ENCODE measurements at places on chromosomes 7 and 10. TPM values are rescaled to one million over a fixed set of nuclear protein-coding genes. Genes with fewer than 3 reads are reported as not detected.

APBB1IP gene
- total RNA-seq, result not detected

NANOS1 gene
- total RNA-seq, result 54.2 TPM

MINDY3 gene
- 22.0 TPM for total RNA-seq

RTKN2 gene
- 11.7 TPM for total RNA-seq

CDC14C gene
- 0.15 TPM for total RNA-seq

CDHR3 gene
- total RNA-seq, result 1.5 TPM

METTL27 gene
- 0.55 TPM for total RNA-seq

GPR37 gene
- total RNA-seq, result 0.30 TPM

ANK3 gene
- 2.5 TPM for total RNA-seq

TRPV5 gene
- not detected for total RNA-seq

TRIL gene
- total RNA-seq, result 9.5 TPM

ASB15 gene
- not detected for total RNA-seq

NME8 gene
- total RNA-seq, result not detected

LRRD1 gene
- 0.05 TPM for total RNA-seq

DNA sequence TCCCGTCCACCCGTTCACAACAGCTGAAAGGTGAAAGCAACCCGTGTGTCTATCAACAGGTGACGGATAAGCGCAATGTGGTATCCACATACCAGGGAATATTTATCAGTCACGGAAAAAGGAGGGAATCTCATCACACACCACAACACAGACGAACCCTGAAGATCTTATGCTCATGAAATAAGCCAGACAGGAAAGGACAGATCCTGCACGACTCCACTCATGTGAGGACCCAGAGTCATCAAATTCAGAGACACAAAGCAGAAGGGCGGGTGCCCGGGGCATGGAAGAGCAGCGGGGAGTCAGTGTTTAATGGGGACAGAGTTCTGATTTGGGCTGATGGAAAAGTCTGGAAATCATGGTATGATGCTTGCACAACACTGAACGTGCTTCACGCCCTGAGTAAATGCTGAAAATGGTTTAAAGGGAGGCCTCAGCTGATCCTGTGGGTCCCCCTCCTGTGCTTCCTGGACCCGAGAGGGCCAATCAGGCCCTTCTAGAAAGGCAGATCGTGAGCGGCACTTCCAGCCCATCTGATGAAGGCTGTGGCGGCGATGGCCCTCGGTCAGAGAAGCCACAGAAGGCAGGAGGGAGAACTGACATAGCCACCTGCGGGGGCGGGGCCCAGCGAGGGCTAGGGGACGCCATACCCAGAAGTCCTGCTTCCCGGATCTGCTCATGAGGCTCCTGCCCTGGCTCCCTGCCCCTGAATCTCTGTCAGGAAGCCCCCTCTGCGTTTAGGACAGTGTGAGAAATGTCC is 19.1 kb downstream of the WDR86 start:
- peak; percentile 66 for DNase-seq

- DNase-seq, result no peak
These were observed 292.4 kb upstream of the KLF14 start for GRCh38 chr7:131026297-131027000.

DNA sequence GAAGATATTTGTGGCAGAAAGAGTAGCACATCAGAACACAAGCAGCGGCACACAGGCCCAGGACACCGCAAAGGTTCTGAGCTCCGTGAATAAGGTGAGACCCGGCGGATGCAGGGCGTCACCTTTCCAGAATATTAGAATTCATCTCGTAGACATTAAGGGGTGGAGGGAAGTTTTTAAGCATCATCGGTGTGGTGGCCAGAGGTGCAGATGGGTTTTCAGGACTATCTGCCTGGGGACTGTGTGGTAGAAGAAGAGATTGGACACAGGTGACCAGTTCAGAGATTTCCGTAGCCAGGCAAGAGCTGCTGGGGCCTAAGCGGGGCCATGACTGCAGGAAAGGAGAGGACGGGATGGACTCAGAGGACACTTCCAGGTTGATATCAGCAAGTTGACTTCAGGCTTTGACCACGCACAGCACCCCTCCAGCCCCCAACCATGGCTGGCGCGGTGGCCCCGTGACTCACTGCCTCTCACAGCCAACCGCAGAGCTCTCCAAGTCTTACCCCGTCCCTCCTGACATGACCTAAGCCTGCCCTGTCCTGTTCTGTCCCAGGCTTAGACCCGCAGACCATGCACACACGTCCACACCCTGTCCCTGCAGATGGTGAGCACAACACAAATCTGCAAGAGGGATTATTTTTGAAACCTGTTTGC is 97.2 kb downstream of the OAT start:
- no peak for DNase-seq

DNA sequence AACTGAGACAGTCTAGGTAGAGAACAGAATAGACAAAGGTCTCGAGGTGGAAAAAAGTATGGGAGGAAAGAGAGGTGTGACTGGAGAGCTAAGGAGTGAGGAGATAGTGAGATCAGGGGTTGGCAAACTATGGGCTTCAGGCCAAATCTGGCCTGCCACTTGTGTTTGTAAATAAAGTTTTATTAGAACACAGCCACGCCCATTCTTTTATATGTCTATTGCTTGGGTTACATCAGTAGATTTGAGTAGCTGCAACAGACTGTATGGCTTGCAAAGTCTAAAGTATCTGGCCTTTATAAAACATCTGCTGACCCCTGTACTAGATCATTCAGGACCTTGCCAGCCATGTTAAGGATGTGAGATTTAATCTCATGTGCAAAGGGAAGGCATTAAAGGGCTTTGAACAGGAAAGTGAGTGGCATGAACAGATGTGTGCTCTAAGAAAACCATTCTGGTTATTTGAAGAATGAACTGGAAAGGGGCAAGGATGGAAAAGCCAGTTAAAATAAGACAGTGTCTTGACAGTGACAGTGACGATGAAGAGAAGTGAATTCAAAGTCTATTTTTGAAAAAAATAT is 240.3 kb downstream of the RNLS start:
- peak; percentile 78 for DNase-seq

GRCh38 chr7:140137078-140137477 is 39.7 kb downstream of the KDM7A start:
- DNase-seq, result no peak

DNA sequence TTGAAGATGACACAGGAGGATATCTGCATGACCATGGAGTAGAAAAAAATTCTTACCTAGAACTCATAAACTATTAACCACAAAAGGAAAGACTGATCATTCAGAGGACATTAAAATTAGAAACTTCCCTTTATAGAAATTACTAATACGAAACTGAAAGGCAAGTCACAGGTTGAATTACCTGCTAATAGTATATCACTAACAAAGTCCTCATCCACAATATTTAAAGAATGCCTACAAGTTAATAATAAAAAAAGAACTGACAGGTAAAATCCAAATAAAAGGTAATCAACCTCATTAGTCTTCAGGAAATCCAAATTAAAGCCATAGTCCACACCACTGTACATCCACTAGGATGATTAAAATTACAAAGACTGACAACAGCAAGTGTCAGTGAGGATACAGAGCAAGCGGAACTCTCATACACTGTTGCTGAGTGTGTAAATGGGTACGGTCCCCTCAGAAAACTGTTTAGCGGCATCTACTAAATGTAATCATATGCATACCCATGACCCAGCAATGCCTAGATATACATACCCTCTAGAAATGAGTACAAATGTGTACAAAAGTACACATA is 71.2 kb downstream of the ARHGAP21 start:
- no peak for DNase-seq

DNA sequence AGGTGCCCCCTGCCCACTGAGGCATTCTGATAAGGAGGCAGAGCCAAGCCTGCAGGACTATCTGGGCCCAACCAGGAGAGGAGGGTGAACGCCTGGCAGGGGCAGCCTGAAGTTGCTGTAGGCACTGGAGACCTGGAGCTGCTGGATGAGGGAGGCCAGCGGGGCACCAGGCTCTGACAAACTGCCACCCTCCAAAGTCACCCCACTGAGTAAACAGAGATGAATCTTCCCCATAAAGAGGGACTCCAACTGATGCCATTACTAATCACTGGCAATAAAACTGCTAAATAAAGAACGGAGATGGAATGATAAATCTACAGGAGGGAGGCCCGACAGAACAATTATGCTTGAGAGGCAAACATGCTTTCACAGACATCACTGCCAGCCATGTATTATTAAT is 44.2 kb downstream of the DRGX start:
- DNase-seq, result no peak

- no peak for DNase-seq
These were observed 56.8 kb downstream of the CHCHD3 start for GRCh38 chr7:133025056-133025455.

DNA sequence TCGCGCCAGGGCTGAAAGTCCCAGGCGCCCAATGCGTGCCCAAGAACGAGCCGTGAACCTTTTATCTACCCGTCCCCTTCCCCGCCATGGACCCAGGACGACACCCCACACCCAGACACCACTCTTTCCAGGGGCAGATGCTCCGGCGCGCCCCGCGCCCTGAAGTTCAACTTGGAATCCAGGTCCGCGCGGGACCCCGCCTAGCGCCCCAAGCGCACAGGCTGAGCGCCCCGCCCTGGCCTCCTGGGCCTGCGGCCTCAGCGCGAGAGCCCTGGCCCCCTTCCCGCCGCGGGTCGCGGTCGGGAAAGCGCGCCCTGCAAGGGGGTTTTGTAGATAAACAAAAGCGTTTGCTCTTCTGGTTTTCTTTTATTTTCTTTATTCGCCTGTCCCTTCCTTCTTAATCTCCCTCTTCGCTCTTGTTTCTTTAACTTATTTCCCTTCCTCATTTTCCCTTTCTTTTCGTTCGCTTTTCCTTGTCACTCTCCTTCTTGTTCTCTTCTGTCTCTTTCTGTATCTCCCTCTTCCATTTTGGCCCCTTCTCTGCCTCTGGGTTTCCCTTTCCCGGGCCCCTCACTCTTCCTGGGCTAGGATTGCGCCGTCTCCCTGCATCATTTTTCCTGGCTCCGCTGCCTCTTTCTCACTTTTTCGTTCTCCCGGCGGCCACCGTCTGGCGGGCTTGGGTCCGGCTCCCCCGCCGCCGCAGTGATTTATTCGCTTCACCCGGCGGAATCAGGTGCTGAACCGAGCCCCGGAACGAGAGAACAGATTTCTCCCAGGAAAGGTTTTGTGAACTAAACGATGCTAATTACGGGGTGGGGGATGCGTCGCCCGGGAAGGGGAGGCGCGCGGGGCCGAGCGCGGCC is 15.3 kb upstream of the PAX2 start:
- DNase-seq, result no peak

- DNase-seq, result peak; percentile 23
These were observed at the start of gene ACTL6B for GRCh38 chr7:100655908-100656674. Gene ACTL6B (minus strand): TSS chr7:100656448. CDS start chr7:100656354, 94 bp downstream.

GRCh38 chr10:53622201-53622600 is 849.6 kb upstream of the MBL2 start:
- DNase-seq, result no peak

- no peak for DNase-seq
These were observed 171.5 kb upstream of the SP4 start for GRCh38 chr7:21256310-21256877.

DNA sequence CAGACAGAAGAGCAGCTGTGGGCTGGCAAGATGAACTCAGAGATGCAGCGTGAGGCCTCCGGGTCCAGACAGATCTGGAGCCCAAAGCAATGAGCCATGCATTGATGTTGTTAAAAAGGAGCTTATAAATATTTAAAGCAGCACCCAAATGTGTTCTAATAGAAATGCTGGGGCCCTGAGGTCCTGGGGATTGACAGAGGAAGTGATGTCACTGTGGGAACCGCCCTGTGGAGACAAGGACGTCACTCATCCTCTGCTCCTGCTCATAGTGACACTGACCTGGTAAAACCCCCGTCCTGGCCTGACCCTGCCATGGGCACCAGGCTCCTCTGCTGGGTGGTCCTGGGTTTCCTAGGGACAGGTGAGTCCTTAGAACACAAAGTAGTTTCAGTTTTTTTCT is 197.0 kb upstream of the PRSS58 start:
- no peak for DNase-seq

GRCh38 chr10:52379287-52379686 is 65.2 kb downstream of the DKK1 start:
- DNase-seq, result no peak

DNA sequence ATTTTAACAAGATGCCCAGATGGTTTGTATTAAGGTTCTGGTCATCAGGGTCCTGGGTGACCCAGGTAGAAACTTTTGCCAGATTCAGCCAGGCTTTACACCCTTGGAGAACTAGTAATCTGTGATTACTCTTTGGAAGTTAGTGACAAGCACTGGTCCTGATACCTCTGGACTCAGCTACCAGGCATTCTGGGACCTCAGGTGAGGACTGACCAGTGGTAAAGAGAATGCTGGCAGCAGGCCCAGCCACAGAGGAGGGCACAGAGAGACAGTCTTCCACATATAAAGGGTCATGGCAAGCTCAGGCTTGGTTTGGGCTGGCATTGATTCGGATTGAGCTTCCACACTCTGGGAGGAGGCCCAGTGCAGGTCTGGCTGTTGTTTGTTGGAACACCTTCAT is 112.0 kb upstream of the CHST15 start:
- no peak for DNase-seq

- DNase-seq, result no peak
These were observed 1066.1 kb upstream of the SORCS1 start for GRCh38 chr10:108230478-108231170.

DNA sequence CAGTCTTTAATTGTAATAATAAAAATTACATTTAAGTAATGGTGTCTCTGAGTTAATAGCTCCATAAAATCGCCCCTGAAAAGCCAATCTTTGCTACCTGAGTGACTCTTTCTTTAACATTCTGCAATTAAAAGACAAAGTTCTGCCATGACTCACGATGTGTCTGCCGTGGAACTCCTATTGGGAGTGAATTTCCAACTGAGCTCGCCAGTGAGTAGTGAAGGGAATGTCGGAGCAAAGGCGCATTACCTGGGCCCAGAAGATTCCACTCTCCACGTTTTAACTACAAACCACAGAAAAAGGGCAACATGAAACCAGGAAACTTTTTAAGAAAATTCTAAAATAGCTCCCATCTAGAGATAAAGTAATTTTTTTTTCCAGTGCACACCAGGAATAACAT is 36.9 kb upstream of the RNF32 start:
- DNase-seq, result no peak

DNA sequence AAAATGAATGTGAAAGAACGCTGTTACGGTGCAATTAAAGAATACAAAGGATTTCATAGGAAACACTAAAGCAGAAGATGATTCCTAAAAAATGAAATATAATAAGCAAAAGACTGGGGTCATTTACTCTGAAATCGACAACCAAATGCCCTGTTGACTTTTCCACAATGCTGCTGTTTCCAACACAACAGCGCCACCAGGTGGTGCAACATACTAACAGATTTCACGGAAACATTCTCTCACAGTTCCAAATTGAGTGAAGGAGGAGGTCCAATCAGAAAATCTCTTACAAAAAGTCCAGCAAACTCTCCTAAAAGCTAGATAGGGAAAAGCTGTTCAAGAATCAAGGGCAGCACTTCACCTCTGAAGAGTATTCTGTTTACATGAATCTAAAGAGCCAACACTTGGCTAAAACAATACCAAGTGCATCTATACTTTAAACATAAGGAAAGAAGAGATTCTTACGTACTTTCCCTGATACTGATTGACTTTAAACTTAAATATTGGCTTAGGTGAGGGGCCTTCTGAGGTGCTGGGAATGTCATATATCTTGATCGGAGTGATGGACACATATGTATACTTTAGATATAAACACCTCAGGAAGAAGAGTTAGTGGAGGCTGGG is 55.9 kb downstream of the UPF2 start:
- DNase-seq, result peak; percentile 86

- DNase-seq, result no peak
These were observed 126.2 kb downstream of the RNF133 start for GRCh38 chr7:122572706-122573105.

- DNase-seq, result no peak
These were observed 153.4 kb upstream of the LANCL2 start for GRCh38 chr7:55211726-55212125.

Data from SJCRH30 (cell line).